ENCODE measurements at places on chromosomes 5 and 9.
A peak's percentile ranks its signal among the peaks of the same experiment; 100 is the strongest.

DNA sequence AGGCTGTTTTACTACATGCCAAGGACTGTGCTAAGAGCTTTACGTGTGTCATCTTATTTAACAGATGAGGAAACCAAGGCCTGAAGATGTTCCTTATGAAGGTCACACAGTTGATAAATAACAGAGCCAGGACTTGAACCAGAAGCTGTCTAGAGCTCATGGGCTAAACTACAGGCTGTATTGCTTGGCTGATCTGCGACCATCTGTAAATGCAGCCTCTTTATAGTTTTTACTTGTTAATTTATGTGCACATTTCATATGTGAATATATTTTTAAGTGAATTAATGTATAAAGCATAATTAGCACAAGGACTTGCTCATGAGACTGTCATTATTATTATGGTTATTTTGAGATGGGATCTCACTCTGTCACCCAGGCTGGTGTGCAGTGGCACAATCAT, 19.3 kb upstream of the GNPDA1 start:
- no peak for DNase-seq

- no peak for DNase-seq
These were observed 142.5 kb upstream of the RETREG1 start for GRCh38 chr5:16759147-16759773.

GRCh38 chr9:107982001-107982400, 492.4 kb upstream of the KLF4 start:
- DNase-seq, result no peak

- no peak for DNase-seq
These were observed 29.1 kb downstream of the TSPAN17 start for GRCh38 chr5:176676361-176676824.

DNA sequence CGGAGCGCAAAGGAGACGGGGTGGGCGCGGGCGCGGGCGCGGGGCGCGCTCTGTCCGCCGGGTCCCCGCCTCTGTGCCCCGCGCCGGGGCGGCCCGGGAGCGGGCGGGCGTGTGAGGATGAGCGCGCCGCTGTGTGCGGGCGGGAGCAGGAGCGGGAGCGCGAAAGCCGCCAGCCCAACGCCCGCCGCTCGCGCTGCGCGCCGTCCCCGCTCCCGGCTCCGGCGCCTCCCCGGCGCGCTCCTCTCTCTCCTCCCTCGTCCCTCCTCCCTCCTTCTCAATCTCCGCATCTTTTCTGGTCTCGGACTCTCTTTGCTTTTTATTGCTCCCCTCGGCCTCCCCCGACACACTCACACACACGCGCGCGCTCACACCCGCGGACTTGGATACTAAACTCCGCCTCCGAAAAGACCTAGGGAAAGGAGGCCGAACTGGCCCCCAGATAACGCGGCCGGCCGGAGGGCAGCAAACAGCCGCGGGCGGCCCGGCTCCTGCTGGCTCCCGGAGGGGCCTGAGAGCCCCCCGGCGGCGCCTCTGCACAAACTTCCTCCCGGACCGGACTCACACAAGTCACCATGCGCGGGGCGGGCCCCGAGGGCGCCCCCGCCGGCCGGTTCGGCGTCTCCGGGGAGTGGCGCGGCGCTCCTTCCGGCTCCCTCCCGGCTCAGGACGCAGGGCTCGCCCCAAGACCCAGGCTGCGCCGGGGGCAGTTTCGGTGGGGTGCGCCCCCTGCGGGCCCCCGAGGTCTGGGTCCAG, at the start of gene FIBCD1:
Gene FIBCD1, minus strand, starts transcription at position 596 of the 753 bp plus-strand sequence. CDS start 640 bp downstream, outside the sequence.
- DNase-seq, result no peak

DNA sequence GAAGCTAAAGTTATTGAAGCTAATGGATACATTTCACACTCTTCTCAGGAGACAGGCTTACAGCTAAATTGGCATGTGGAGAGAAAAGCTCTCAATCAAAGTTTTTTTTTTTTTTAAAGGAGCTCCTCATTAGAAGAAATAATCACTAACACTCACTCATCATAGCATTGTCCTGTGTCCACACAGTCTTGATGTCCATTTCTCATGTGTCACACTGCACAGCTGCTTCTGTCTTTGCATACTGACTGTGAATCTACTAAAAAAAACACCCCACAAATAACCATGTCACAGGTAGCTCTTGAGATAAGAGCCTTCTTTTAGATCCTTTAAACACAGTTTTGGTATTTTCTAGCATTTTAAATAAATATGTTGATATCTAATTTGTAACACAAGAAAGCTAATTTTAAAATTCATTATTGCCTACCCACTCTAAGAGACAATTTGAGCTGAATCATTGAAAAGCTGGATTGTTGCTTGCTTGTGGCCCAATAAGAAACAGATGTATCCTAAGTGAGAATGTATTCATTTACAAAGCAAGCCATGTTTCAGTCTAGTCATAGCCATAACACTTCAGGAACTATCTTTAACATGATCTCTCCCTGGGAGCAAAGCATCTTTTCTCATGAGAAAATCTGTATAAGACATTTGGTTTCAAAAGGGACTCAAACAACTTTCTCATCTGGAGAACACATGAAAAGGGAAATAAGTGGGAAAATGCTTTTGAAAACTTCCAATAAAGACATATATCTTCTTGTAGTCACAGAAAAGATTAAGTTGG, 48.1 kb upstream of the PCSK1 start:
- DNase-seq, result no peak

DNA sequence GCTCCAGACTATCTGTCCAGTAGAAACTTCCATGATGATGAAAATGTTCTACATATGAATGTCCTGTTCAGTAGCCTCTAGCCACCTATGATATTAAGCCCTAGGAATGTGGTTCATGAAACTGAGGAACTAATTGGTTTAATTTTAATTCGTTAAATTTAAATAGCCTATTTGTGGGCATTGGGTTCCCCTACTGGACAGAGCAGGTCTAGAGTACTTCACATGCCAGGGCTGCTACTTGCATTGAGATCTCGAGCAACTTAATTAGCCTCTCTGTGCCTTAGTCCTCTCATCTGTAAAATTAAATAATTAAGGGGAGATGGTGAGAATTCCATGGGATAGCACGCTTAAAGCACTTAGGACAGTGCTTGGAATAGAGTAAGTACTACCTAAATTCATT, 160.0 kb downstream of the PAPPA start:
- no peak for DNase-seq

GRCh38 chr5:82956600-82956999, 120.6 kb downstream of the TMEM167A start:
- no peak for DNase-seq

DNA sequence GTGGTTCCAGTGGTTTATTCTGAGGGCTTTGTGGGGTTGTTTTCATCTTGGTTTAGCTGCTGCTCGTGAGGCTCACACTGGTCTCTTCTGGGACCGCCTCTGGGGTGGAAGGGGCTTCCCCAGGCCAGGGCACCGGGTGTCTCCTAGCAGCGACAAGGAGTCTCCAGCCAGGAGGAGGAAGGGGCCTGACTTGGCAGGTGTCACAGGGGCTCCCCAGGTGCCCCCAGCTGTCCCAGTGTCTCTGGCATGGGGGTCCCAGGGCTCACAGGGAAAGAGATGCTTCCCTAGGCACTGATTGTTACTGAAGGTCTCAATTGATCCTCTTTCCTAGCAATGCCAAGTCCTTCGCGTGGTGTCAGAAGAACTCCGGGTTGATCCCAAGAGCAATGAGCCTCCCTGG, 241.1 kb upstream of the IRX4 start:
- DNase-seq, result no peak

GRCh38 chr5:140246378-140247122, 56.4 kb downstream of the PFDN1 start:
- DNase-seq, result no peak

GRCh38 chr9:130732793-130733221, 39.2 kb downstream of the EXOSC2 start:
- no peak for DNase-seq

DNA sequence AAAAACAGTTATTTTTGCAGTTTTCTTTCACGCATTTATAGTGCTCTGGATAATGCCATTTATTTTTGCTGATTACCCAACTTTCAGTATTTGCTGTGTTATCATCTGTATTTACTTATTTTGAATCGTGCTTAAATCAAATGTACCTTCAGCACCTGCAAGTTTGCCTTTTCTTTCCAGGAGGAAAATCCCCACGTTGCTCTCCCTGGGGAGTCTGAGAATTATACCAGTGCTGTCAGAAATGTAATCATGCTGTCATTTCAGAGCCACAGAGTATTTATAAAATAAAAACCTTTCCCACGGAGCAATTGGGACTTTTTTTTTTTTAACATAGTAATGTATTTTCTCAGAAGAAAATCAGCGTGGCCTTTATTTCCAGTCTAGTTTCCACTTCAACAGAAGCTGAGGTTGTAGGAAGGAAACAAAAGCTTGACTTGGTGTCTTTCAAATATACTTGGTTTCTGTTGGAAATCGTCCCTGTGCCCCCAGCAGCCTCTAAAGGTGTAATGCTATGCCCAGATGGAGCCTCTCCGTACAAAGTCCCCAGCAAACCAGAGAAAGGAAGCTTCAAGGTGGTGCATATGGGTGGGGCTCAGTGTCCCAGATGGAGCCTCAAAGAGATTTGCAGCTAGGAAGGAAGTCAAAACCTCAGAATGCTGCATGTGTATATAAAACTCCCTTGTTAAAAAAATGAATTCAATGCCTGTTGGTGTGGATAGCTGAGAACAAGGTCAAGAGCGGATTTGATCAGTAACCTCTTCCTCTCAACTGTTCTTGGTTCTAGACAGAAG, 2.1 kb downstream of the GPR150 start:
- peak; percentile 16 for DNase-seq

GRCh38 chr9:120372040-120372439, 207.9 kb downstream of the CDK5RAP2 start:
- DNase-seq, result no peak

DNA sequence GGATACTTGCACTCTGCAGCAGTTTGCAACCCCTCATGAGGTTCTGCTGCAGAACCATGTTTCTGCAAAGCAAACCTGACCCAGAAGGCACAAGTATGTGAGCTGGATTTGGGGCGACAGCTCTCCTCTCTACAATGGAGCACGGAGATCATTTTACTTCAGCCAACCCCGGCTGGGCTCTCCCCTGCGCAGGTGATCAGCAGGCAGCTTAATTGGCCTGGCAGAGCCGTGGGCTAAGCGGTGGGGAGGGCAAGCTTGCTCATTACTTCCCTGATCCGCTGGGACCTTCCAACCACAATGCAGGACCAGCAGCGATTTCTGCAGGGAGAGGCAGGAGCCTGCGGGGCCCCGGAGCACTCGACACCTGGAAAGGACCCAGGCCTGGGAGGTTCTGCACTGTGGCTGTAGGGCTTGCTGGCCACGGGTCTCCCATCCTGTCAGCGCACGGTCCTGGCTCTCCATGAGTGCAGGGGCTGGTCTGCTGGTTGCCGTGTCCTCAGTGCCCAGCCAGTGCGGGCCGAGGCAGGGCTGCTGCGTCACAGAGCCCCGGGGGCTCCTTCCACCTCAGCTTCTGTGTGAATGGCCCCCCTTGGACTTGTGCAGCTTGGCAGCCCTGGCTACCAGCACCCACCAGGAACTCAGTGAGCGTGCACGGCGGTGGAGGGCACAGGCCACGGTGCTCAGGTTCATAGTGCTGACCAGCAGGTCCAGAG, 51.8 kb upstream of the RAPGEF1 start:
- no peak for DNase-seq
